Astrocyte of the spinal cord (primary cell): ENCODE measurements at places on chromosomes 4 and X.

DNA sequence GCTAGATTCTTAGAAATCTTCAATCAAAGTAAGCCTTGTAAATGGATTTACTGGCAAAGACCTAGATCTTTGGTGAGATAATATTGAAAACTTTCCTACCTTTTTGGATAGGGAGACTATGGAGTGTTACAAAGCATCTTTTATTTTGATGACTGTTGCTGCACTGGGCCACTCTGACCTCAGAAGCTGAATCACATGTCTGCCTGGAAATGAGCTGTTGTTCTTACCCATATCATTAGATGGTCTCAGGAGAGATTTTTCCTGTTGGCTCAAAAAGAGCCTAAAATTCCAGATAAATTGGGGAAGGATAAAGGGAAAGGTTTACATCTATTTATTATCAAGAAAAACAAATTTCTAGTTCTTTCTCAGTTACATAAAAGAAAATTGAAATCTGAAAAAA is 127.5 kb upstream of the BMP3 start:
- no peak for DNase-seq

DNA sequence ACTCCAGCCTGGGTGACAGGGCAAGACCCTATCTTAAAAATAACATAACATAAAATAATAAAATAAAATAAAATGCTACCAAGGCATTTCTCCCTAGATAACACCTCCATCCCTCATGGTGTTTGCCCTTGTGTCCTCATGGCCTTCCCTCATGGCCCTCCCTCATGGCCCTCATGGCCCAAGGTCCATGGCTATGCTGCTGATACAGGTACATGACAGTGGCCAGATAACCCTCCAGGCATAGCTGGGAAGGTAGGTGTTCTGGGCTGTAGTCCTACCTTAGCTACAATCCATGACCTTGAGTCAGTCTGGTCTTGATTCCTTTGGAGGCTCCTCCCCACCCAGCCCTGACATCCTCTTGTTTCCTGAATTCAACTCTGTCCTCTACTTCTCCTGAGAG is 75.2 kb downstream of the PJA1 start:
- DNase-seq: no peak

DNA sequence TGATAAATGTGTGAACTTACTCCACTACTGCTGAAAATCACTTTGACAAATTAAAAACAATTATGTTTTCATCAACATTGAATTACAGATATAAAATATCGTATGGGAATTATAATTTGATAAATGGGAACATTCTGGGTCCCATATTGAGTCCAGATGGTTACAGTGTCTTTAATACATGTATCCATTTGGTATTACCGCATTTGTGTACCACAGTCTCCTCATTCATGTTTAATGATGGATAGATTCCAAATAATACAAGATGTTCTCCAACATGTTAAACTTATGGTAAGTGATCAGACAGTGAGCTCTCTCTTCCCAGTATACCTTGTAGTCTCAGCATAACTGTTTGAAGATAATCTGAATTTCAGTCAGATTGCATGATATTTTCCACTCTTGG is 1706.8 kb upstream of the PCDH7 start:
- DNase-seq: no peak

GRCh38 chrX:135170877-135171519 is at the start of gene CT55:
TSS of gene CT55 (minus strand) at chrX:135171398. CDS start at chrX:135171171, 227 bp downstream.
- no peak for DNase-seq

DNA sequence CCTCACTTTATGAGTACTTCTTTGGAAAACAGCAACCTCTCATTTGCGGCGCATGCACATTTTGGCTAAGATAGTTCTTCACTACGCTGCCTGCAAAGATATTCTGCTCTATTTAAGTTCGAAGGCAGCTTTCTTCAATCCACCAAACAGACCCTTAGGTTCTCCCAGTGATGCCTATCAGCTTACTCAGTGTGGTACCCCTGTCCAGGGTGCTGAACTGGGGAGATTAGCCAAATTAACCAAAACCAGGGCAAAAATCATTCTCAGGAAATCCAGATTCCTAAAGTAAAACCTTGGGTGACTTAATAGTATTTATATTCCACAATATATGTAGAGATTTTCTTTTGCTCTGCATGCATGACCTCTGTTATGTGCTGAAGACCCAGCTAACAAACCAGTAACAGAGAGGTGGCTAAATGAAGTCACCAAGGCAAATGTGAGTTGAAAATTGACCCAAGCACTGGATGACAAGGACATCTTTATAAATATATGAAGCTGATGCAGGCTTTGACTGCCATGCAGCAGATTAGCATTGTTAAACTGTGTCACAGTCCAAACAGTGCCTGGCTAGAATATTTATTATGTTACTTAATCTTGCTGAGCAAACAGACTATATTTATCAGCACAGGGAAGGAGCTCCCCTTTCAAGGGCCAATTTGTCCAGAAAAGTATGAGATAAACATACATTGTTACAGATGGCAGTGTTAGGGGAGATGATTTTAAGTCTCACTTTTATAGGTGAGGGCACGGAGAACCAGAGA is 418.2 kb downstream of the STIM2 start:
- peak; percentile 33 for DNase-seq

GRCh38 chrX:34956916-34957315 is 14.3 kb downstream of the FAM47B start:
- DNase-seq: peak; percentile 40
